ENCODE measurements at places on chromosomes 12 and 14. TPM values are rescaled to one million over a fixed set of nuclear protein-coding genes. Genes with fewer than 3 reads are reported as not detected.

DNA sequence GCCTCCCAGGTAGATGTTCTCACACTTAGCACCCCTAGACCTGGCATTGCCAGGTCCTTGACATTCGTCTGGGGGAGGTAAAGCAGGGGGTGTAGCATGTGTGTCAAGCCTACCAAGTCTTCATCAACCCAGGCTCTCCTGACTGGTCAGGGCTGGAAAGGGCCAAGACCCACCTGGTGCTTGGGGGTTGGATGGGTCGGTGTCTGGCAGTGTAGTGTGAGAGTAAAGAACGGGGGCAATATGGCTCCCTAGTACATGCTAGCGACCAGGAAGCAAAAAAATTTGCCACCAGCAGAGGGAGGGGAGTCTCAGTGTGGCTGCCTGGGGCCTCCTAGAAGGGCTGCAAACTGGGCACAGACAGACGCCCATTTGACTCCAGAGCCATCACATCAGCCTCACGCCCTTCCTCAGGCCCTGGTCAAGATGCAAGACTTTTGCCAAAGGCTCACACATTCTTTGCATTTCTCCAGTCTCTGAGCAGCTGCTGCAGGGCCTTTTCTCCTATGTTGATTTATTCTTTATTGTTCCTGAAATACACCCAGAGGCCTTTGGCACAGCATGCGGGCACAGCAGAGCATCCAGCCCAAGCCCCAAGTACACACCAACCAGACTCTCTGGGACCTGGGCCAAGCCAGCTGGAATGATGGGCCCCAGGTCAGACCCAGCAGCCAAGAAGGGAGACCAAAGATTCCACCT is 38.3 kb upstream of the PNMA1 start:
- DNase-seq = peak; percentile 98

DNA sequence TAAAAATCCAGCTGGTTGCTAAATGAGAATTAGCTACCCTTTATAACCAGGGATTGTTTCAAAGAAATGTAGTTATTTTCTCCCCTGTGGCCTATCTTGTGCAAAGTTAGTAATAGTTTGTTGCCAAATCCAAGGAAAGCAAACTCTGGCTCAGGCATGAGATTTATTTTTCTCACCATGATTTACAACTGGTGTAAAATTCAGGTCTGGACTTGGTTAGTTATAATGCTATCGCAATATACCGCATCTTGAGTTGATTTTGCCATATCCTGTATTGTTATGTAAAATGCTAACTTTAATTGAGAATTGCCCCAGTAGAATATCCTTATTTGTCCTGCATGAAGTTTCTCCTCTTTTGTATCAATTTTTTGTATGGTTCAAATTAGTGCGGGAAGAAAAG is 135.5 kb downstream of the CRADD start:
- no peak for DNase-seq

DNA sequence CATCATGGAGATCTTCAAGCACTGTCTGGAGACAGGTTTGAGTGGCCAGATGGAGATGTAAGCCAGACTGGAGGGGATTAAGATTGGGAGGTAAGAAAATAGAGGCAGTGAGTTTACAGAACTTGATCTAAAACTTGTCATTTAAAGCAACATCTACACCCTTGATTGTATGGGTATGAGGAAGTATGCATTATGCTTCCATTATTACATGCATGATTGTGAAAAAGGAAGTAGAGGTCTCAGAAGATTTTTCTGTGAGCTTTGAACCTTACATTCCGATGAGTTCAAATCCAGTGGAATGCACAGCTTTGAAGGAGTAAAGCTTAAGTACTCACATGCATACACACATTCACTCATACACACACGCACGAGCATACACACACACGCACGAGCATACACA is 550.8 kb downstream of the MED13L start:
- no peak for DNase-seq

GRCh38 chr12:40565029-40565633 is 127.1 kb upstream of the CNTN1 start:
- no peak for DNase-seq

DNA sequence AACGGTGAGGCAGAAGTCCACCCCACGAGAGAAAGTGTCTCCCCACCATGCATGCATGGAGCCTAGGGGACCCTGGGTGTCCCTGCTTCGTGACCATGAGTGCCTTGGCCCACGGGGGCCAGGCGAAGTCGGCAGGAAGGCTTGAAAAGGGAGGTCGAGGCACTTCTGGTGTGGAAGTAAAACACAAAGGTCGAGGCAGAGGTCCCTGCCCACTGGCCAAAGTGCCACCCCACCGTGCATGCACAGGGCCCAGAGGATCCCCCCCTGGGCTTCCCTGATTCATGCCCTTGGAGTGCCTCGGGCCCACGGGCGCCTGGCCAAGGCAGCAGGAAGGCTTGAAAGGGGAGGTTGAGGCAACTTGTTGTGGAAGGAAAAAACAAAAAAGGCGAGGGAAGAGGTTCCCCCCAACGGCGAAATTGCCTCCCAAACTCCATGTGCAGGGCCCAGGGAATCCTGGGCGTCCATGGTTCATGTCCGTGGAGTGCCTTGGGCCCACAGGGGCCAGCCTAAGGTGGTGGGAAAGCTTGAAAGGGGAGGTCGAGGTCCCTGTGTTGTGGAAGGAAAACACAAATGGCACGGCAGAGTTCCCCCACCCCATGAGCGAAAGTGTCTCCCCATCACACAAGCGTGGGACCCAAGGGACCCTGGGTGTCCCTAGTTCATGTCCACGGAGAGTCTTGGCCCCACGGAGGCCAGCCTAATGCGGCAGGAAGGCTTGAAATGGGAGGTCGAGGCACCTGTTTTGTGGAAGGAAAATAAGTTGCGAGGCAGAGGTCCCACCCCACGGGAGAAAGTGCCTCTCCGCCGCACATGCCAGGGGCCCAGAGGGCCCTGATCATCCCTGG is 372.1 kb downstream of the ALG10 start:
- no peak for DNase-seq

DNA sequence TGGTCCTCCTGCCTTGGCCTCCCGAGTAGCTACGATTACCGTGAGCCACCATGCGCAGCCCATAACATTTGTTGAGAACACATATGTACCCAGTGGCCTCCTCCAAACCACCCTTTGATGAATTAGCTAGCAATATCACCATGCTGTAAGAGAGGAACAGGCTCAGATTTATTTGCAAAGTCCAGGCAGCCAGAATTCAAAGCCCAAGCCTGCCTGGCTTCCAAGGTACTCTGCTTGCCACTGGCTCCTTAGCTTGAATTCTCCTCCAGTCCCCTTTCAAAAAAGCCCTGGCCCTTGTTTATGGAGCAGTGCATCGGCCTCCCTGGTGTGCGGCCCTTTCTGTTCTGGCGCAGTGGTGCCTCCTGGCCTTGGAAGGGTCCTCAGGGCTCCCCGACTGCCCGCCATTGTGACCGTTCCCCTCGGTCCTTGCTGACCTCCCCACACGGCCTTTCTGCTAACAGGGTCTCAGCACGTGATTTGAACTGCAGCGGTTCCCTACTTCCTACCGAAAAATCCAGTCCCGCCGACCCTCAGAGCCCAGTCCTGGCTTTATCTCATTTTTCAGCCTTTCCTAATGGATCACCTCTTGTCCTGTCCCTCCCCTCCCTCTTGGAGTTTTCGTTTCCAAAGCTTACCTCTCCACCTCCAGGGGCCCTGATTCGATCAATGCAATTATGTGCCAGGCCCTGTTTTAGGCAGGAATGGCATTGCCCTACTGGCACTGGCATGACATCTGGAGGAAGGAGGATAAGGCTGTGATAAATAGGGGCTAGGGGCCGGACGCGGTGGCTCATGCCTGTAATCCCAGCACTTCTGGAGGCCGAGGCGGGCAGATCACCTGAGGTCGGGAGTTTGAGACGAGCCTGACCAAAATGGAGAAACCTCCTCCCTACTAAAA is 22.0 kb downstream of the SLC25A29 start:
- DNase-seq = no peak

Gene IFNG-AS1
- total RNA-seq = not detected

Gene ACOT4
- total RNA-seq = 3.6 TPM

Gene SCARB1
- total RNA-seq = 15.3 TPM
